ENCODE measurements at places on chromosomes 16 and 17.
A peak's percentile ranks its signal among the peaks of the same experiment; 100 is the strongest.

- H3K27ac ChIP-seq: no peak overlapping the region
- H3K27me3 ChIP-seq: no peaks in the 10 kb centered on the region
- peaks cover 11% of the 10 kb centered on the region for H3K4me1 ChIP-seq
Observed at GRCh38 chr17:63993368-63993985, 4.7 kb upstream of the PRR29 start.

DNA sequence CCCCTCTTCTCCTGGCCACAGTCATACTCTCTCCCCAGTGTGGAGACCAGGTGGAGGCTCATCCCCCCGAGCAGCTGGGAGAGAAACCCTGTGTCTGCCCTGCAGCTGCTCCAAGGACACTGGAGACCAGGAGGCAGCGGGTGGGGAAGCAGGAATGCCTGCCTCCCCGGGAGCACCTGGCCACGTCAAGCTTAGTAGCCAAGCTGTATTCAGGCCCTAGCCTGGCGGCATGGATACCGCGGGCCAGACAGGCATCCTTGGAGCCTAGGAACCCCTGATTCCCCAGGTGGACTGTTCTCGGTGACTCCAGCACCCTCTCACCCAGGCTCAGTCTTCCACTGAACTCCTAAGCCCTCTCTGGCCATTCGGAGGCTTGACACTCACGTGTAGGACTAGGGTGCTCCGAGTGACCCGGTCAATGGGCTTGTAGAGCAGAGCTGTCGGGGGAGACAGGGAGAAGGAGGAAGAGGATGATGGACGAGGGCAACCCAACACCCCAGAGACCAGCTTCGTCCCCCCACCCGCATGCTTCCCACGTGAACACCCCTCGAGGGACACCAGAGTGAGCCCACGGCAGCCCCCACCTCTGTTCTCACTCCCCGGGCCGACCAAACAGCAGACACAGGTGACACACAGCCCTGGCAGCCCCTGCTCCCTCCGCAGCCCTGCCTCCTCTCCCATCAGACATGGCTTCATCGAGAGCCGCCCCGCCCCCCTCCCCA lies 76.5 kb downstream of the TIMM22 start:
- no peak for DNase-seq
- H3K36me3 ChIP-seq: peaks cover 46% of the 10 kb centered on the region
- H3K27ac ChIP-seq: no peak overlapping the region
- H3K27me3 ChIP-seq: no peaks in the 10 kb centered on the region
- no peaks in the 10 kb centered on the region for H3K4me1 ChIP-seq

DNA sequence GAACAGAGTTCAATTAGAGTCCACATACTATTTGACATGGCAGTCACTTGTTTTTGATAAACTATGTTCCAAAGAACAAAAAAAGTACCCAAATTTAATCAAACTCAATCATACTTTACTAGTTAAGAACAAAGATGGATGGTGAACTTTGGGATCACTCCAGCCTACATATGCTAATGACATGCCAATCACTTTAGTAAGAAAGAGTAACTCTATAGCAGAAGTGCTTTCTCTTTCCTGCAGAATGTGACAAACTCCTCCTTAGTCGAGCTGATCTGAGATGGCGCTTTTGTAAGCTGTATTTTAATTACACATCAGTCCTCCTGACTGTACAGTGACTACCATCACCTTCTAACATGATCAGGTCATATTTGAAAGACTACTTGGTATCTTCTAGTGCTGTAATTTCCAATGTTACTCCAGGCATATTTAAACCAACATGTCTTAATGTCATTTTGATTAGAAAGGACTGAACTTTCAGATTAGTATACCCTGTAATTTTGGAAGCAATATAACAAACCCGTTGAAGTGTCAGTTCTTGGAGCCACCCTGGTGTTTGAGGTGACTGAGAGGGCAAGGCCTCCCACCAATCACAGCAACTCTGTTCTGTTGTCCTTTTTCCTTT lies 4.1 kb downstream of the NETO2 start:
- no peak overlapping the region for H3K4me3 ChIP-seq
- H3K27me3 ChIP-seq: no peaks in the 10 kb centered on the region
- no peaks in the 10 kb centered on the region for H3K36me3 ChIP-seq

DNA sequence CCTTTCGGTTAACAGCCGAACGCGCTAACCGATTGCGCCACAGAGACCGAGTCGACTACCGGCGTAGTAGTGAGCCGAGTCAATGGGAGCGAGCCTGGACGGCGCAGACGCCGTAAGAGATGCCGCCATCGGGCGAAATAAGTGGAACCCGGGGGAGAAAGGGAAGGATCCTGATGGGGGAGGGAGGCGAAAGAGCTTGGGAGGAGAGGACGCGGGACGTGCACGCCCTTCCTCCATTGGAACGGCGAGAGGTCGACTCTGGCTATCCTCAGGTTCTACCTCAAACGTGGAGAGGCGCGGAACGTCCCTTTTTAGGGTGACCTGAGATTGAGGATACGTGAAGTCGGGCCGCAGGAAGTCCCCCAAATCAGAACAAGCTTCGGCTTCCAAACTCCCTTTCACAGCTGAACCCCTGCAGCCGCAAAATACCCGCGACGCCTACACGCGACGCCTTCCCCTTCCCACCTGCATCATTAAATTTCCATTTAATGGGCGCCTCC lies 683 bp upstream of the PSMB3 start:
- peaks cover 59% of the 10 kb centered on the region for H3K4me1 ChIP-seq
- H3K4me3 ChIP-seq: peak overlapping the region; percentile 73
- DNase-seq: peak; percentile 88
- H3K36me3 ChIP-seq: peaks cover 12% of the 10 kb centered on the region
- peak overlapping the region; percentile 96 for H3K27ac ChIP-seq
- no peaks in the 10 kb centered on the region for H3K27me3 ChIP-seq

DNA sequence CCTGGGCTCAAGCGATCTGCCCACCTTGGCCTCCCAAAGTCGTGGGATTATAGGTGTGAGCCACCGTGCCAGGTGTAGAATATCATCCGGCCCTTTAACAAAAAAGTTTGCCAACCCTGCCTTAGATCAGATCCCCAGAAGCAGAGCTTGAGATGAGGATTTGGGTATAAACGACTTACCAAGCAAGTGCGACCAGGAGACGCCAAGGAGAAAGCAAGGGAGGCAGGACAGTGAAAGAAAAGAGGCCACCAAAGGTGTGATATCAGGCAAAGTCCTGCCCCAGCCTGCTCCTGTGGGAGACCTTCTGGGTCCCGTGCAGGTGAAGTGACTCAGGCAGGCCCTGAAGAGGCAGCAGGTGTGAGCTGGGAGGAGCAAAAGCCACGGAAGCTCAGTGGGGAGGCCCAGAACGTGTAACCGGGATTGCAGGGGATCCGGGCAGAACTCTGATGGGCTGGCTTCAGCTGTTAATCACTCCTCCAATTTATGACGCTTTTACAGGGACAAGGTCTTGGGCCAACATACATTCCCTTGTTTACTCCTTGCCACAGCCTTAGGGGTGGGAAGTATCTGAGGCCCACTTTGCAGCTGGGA lies 14.1 kb upstream of the CALB2 start:
- peaks cover 13% of the 10 kb centered on the region for H3K27me3 ChIP-seq
- H3K4me1 ChIP-seq: no peaks in the 10 kb centered on the region
- H3K36me3 ChIP-seq: no peaks in the 10 kb centered on the region
- H3K4me3 ChIP-seq: no peak overlapping the region
- DNase-seq: no peak

DNA sequence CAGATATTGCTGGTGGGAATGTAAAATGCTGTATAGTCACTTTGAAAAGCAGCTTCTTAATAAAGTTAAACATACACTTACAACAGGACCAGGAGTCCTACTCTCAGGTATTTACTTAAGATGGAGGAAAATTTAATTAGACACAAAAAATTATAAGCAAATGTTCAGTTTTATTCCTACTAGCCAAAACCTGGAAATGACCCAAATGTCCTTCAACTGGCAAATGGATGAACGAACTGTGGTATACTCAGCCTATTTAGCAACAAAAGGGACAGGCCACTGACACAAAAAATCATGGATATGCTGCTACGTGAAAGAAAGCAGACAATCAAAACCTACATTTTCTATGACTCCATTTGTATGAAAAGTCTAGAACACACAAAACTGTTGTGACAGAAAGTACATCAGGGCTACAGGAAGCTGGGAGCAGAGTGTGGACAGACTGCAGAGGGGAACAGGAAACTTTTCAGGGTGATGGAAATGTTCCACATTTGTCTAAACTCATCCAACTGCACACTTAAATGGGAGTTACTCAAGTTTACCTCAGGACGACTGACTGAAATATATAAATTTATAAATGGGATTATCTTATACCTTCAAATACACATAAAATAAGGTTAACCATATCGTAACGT lies 49.3 kb upstream of the MNT start:
- H3K4me1 ChIP-seq: no peaks in the 10 kb centered on the region
- H3K27me3 ChIP-seq: no peaks in the 10 kb centered on the region
- H3K27ac ChIP-seq: no peak overlapping the region
- H3K4me3 ChIP-seq: no peak overlapping the region

DNA sequence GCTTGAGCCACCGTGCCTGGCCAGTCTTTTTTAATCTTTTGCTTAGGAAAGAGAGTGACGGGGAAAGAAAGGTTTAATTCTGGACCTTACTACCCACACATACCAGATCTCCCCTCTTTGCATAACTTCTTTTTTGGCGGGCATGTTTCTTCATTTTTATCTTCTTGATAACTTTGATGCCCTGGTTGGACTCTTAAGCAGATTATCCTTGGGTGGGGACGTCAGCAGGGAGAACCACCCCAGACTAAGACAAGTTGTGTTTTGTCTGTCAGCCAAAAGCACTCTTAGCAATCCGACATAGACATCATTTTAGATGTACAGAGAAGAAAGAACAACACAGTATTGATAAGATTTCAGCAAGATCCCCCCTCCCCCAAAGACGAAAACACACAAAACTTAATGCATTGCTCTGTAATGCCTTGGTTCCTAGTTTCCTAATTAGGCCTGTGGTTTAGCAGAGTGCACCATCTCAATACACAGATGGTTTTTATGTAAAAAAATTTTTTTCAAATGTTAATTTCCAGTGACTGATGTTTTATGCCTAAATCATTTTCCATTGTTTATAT lies 99.9 kb downstream of the MSI2 start:
- DNase-seq: no peak
- H3K4me1 ChIP-seq: no peaks in the 10 kb centered on the region
- H3K36me3 ChIP-seq: no peaks in the 10 kb centered on the region
- no peak overlapping the region for H3K27ac ChIP-seq
- no peak overlapping the region for H3K4me3 ChIP-seq

DNA sequence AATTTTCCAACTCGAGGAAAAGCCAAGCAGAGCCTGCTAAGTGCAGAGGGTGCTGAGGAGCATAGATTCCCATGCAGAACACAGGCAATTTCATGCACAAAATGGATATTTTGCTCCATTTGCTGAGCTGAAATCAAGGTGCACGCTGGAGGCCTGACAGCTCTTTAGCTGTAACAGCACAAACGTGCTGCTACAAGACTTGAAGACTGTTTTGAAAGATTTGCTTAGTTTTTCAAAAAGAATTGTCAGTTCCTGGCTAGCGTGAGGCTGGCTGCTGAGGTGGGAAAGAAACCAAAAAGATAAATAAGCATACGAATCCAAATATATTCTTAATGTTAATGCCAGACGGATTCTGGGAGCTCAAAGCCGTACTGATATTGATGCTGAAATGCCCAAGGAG lies 309.0 kb upstream of the MAF start:
- no peak overlapping the region for H3K4me3 ChIP-seq
- H3K36me3 ChIP-seq: no peaks in the 10 kb centered on the region
- DNase-seq: no peak
- H3K27ac ChIP-seq: no peak overlapping the region

GRCh38 chr16:29848420-29849297 lies 14.4 kb downstream of the CDIPT start:
- peaks cover 41% of the 10 kb centered on the region for H3K36me3 ChIP-seq
- H3K27ac ChIP-seq: no peak overlapping the region
- H3K4me1 ChIP-seq: peaks cover 5% of the 10 kb centered on the region

DNA sequence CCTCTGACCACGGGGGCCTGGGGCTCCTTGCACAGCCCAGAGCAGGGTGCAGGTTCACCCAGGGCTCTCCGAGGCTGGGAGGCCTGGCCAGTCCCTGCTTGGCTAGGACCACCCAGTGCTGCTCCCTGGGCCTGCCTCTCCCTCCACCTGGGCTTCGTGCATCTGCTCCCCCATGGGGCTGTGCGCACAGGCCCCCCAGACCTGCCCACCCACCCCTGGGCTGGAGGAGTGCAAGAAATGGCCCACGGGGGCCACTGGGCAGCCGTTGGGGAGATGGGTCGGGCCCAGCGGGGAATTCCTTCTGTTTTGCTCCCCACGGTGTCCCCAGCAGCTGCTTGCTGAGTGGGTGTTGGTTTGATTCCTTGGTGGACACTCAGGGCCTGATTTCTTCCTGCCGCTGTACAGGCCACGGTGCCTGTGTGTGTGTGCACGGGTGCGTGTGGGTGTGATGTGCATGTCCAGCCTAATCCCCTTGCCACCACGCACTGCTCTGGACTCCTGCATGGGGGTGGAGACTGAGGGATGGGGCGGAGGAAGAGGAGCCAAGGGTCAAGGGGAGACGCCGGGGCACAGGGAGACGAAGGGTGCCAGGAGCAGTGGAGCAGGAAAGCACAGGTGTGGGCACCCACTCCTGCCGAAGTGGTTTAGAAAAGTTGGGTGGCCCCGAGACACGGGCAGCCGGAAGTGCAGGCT lies 8.5 kb downstream of the PRSS27 start:
- peaks cover 6% of the 10 kb centered on the region for H3K4me1 ChIP-seq
- no peak overlapping the region for H3K27ac ChIP-seq
- peaks cover 15% of the 10 kb centered on the region for H3K27me3 ChIP-seq
- no peak overlapping the region for H3K4me3 ChIP-seq
- H3K36me3 ChIP-seq: peaks cover 33% of the 10 kb centered on the region

DNA sequence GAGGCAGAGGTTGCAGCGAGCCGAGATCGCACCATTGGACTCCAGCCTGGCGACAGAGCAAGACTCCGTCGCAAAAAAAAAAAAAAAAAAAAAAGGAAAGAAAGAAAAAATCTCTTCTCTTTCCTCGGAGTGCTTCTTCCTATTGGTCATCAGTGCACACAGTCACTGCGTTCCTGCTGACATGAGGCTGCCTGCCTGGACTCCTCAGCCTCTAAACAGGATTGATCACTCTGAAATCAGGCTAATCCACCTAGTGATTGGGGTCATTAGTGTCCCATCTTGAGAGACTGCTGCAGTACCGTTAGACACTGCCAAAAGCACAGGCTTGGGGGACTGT lies 30.8 kb downstream of the PLCD3 start:
- H3K27me3 ChIP-seq: no peaks in the 10 kb centered on the region
- H3K4me1 ChIP-seq: peaks cover 35% of the 10 kb centered on the region
- DNase-seq: no peak
- peaks cover 97% of the 10 kb centered on the region for H3K36me3 ChIP-seq

- peaks cover 23% of the 10 kb centered on the region for H3K4me1 ChIP-seq
- no peak overlapping the region for H3K4me3 ChIP-seq
- no peak for DNase-seq
Observed at GRCh38 chr17:79948406-79948944, 87.2 kb downstream of the TBC1D16 start.

DNA sequence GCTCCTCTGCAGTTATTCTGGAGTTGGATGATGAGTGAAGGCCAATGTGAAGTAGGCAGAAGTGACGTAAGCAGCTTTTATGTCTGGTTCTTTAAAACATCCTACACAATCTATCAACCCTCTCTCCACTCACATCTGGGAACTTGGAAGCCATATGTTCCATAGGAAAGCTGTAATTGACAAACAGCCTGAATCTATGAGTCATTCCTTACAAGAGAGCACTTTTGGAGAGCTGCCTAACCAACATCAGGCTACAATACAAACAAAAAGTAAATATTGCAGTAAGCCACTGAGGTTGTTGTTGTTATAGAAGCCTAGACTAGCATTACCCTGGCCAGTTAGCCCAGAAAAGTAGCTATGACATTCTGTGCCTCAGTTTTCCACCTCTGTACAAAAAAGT lies 5.9 kb downstream of the CCL7 start:
- H3K27me3 ChIP-seq: no peaks in the 10 kb centered on the region
- no peak overlapping the region for H3K27ac ChIP-seq
- no peak overlapping the region for H3K4me3 ChIP-seq
- H3K4me1 ChIP-seq: no peaks in the 10 kb centered on the region
